ENCODE measurements at places on chromosomes 3 and 15.

DNA sequence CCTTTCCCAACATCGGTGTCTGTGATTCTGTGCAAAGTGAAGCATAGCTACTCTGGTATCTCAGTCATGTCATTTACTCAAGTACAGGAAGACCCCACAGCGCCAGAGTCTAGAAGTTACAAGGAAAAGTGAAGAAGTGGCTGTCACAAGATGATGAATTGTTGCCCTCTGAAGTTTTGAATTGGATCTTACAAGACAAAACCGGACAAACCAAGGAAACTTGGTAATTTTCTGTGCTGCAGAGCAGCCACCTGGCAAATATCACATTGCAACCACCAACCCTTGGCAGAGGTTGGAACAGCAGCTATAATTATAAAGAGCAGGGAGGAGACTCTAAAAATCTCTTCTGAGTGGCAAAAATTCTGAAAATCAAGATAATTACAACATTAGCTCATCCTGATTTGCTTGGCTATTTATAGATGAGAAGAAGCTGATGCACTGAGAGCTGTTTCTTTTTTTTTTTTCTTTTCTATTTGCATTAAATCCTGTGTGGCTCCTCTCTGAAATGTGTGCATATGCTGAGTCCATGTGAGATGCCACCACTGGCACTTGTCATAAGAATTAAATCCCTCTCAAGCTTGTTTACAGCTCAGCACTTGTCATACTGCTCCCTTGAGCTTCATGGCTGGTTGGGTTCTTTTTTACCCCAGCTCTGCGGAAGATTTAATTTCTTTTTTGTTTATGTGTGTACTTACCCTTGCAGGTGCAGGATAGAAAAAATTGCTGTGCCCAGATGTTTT lies 68.0 kb upstream of the MNS1 start:
- DNase-seq: no peak

GRCh38 chr15:36177590-36178302 lies 401.7 kb upstream of the CDIN1 start:
- no peak for DNase-seq

DNA sequence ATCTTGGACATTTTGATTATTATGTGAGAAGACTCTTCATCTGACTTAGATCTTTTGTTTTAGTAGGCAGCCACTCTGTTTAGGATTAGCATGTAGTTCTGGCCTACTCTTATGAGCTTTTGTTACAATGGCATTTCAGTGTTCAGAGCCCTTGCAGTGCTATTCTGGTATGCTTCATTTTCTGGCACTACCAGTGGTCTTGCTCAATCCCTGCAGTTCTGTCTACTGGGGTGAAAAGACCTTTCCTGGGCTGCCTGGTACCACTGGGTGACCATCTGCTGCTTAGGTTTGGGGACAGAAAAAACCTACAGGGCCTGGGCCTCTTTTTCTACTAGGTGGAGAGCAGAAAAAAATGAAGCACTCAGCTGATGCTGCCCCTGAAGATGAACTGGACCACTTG lies 42.5 kb downstream of the IL16 start:
- DNase-seq: no peak

- DNase-seq: no peak
Measured at GRCh38 chr3:127771746-127772145, 50.6 kb downstream of the MGLL start.

DNA sequence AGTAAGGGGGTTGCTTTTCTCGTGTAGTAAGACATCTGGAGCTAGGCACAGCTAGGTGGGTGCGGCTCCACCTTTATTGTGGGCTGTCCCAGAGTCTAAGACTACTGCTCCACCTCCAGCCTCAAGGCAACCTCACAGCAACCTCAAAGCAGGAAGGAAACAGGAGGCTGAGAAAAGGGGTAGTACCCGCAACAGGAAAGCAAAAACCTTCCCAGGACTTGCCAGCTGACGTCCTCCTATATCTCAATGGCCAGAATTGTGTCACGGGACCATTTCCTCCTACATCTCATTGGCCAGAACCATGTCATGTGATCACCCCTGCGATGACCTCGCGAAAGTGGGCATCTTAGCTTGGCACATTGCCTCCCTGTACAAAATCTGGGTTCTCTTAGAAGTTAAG lies 4.3 kb upstream of the GPR160 start:
- no peak for DNase-seq

GRCh38 chr15:76368122-76368621 lies 31.6 kb downstream of the ISL2 start:
- no peak for DNase-seq

GRCh38 chr15:60003243-60004008 lies 685 bp upstream of the FOXB1 start:
- no peak for DNase-seq

DNA sequence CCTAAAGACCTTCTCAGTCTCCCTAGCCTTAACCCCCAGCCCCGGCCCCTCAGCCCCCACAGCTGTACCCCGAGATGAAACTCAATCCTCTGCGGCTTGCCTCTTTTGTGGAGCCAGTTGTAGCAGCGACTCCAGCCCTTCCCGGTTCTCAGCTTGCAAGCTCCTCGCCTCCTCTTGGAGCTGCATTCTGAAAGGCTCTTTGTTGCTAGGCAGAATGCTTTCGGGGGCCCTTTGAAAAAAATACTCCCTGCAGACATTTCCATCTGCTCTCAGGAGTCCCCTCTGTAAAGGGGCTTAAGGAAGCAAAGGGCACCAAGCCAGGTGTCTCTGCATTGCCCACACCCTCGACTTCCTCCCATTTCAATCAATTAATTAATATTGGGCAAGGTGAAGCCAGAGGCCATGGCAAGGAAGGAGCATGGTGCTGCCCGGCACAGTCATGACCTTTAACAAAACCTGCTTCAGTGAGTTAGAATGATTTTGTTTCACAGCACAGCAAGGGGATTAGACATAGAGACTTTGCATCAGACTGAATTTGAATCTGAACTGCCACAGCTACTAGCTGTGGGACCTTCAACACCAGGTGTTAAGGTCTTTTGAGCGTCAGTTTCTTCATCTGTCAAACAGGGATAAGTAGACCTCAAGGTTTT lies 65.5 kb downstream of the SRGAP3 start:
- no peak for DNase-seq

GRCh38 chr3:50260942-50261441 lies 8.0 kb upstream of the SEMA3B start:
- no peak for DNase-seq

DNA sequence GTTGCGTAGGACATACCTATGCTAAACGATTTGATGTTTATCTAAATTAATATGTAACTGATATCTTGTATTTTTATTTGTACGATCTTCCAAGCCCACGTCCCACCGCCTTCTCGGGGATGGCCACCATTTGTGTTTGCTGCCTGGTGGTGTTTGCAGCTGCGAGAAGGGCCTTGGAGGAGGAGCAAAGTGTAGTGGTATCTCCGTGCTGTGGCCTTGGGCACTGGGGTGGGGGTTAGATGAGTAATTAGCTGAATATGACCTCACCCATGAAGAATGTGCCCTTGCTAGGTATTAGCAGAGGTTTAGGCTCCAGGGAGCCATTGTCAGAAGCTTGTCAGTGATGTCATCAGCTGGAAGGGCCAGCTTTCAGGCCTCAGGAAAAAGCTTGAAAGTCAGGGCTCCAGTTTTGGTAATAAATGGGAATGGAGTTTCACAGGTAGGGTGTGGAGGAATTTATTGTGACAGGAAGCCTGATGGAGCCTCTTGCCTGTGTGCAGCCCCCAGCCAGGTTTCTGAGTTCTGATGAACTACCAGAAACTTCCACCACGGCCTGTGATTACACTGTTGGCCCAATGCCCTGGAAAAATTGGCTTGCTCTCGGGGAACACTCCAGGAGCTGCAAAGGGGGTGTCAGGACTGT lies 41.0 kb downstream of the FLNB start:
- DNase-seq: no peak

GRCh38 chr3:128282380-128283196 lies 129.3 kb downstream of the EEFSEC start:
- DNase-seq: no peak

GRCh38 chr3:53800041-53800906 lies 45.9 kb downstream of the CHDH start:
- DNase-seq: no peak

DNA sequence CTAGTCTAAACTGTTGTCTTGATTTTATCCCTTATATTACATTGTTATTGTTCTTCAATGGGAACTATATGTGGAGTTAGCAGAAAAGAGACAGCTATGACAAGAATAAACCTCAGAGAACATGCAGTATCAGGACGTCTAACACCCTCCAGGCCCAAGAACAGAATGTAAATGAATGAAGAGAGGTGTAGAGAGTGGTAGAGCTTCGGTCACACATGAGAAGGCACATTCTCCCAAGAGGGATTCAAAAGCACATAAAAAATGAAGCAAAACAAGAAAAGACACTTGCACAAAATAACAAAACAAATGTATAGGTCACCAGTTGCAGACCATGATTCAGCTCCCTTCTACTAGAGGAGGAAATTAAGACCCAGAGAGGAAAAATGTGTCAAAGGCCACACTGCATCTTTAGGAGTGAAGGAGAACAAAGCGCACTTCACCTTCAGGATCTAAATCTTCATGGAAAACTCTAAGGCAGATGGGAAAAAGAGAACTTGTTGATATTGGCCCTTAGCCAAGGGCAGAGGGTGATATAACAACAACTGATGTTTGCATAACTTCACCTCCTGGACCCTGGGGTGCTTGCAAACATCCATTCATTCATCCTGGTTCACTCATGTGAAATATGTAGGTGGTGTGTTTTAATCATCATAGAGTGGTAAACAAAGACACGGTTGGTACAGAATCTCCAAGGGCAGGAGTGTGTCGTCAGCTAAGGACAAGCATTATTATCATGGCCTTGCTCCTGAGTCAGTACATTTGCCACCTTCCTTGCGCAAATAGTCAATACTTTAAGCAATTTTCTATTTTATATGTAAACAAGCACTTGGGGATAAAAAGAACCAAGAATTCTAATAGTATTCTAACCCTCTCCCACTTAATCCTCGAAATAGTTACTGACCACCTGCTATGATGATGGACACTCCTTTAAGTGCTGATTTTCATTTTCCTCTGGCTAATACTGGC lies 8.8 kb downstream of the NEK10 start:
- DNase-seq: no peak

DNA sequence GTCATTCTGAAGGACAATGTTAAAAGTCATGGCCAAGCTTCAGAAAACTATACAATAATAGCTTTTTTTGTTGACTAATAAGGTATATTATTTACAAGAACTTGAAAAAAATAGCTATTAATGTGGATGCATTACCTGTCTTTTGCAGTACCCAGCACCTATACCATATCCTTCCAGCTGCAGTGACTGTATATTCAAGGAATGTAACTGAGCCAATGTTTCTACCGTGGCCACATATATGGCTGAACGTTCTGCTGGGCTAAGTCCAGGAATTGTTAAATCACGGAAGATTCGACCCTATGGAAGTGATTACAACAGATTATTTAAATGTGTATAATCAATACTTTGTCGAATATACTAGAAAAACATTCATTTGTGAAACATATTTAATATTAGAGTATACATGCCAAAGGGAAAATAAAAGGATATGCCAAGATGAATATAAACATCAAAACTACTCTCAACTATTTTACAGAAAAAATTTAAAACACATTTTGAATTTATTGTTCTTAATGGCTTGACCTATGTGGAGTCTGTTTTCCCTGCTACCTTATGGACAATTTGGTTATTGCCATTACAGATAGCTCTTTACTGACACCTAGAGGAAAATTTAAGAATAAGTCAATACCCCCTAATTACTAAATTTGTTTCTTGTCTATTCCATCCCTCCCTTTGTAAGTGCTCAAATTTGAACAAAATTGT lies 17.6 kb downstream of the ACAD11 start:
- no peak for DNase-seq

GRCh38 chr15:40452296-40453090 lies 11.7 kb downstream of the BAHD1 start:
- DNase-seq: no peak

DNA sequence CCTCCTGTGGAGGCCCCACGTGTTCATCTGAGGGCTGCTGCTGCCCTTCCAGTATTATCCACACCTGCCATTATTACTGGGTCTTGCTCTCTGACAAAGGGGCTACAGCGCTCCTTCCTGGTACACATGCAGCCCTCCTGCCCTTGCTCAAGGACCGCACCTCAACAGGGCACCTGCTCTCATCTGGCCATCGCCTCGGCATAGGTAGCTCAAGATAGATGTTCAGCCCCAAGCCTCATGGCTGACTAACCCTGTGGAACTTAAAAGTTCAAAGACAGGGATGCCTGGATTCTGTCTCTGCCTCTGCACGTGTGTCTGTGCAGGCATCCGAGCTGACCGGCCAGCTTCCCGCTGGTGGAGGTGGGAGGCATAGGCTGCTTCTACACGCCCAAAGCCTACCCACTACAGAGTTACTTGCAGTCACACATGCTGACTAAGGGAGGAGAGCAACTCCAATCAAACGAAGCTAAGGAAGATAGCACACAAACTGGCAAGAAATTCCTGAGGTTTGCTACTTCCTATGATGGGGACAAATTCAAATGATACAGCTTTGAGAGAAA lies 152.5 kb upstream of the ATP10A start:
- no peak for DNase-seq

DNA sequence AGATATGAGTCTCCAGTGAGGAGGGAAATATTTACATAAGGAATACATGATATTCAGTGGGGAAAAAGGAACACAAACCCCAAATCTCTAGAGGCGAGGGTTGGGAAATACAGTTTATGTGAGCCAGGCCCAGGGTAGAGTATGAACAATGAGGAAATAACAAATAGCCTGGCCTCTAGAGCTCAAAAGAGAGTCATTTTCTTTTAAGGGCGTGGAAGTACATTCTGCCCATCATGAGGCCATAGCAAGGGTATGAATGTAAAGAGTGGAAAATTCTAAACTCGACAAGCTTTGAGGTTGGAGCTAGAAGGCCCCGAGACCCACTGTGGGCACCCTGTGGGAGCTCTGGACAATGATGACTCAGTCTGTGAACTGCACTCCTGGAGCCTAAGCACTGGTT lies 27.8 kb upstream of the IGF2BP2 start:
- no peak for DNase-seq

DNA sequence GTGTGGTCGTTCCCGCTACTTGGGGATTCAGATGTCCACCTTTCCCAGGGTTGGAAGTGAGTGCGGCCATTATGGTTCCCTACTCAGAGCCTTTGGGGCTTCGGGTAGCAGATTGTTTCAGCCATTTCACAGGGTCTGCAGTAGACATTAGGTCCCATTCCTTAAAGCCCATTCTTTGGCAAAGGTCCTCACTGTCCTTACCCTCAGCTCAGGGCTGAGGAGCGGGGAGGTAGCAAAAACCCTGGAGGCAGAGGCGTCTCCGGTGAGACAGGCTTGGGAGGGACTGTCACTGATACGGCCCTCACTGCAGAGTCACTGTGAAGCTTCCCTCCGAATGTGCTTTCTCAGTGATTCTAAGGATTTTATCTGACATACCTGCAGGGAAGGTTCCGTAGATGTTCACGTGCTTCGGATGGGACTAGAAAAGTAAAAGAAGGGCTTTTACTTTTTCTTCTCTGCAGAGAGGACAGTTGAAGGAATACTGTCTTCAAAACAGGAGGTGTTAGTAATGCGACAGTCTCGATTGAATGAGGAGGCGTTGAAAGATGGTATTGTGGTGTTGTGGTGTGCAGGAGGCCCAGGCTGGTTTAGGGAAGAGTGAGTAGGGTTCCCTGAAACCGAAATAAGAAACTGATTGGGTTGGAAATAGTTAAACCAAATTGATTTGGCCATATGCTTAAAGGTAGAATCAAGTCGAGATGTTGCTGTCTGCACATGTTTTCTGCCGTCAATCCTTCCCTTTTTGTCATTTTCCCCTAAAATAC lies 630 bp downstream of the ATP6V1A start:
- no peak for DNase-seq

Data from cortex of kidney (tissue), 1 donor.